ENCODE measurements at places on chromosomes 6 and 20. TPM values are rescaled to one million over a fixed set of nuclear protein-coding genes. Genes with fewer than 3 reads are reported as not detected.
A peak's percentile ranks its signal among the peaks of the same experiment; 100 is the strongest.

The PRR3 gene
- 10.4 TPM for total RNA-seq

The SSTR4 gene
- not detected for total RNA-seq

The RIPPLY2 gene
- total RNA-seq: not detected

The BFSP1 gene
- total RNA-seq: 3.0 TPM

The TMEM74B gene
- total RNA-seq: not detected

The ZNF165 gene
- 0.56 TPM for total RNA-seq

The ENPP5 gene
- 2.7 TPM for total RNA-seq

The KIF25 gene
- total RNA-seq: not detected

The C2 gene
- 13.8 TPM for total RNA-seq

The NKAIN4 gene
- not detected for total RNA-seq

The ZSCAN16 gene
- total RNA-seq: 0.81 TPM

The ATP9A gene
- 54.4 TPM for total RNA-seq

GRCh38 chr6:143325379-143326140 is 124.9 kb downstream of the ADAT2 start:
- H3K27ac ChIP-seq: no peak overlapping the region
- H3K27me3 ChIP-seq: no peaks in the 10 kb centered on the region
- no peak for DNase-seq
- no peaks in the 10 kb centered on the region for H3K4me1 ChIP-seq
- no peak overlapping the region for H3K4me3 ChIP-seq

DNA sequence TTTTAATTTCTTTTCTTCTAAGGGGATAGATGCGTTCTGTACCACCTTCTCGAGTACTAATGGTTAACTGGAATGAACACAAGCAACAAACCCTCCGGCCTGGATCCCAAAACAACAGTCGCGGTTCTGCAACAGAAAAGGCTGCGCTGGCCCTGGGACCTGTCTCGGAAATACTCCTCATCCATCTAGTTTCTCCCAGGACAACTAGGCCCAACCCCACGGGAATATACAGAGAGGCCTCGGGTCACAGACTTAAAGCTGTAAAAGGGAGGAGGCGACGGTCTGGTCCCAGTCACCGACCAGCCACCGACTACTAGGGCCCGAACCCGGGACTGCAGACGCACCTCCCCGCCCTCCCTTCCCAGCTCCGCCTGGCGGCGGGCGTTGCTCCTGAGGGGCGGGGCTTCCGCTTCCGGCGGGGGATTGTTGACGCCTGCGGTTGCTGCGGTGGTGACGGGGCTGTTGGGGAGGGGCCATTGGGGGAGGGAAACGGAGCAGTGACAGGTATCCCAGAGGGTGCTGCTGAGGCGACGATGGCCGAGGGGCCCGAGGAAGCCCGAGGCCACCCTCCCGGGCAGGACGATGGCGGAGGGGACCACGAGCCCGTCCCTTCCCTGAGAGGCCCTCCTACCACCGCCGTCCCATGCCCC is at the start of gene FAM8A1:
TSS of gene FAM8A1 (plus strand) at position 426 of the 650 bp plus-strand sequence. CDS start at position 534, 108 bp downstream.
- H3K4me3 ChIP-seq: peak within 1 kb of the TSS; percentile 79
- no peaks in the 10 kb centered on the region for H3K36me3 ChIP-seq
- DNase-seq: peak; percentile 88
- peak within 1 kb of the TSS; percentile 92 for H3K27ac ChIP-seq
- H3K27me3 ChIP-seq: no peaks in the 10 kb centered on the region

- H3K36me3 ChIP-seq: no peaks in the 10 kb centered on the region
- H3K27ac ChIP-seq: no peak overlapping the region
- peaks cover 6% of the 10 kb centered on the region for H3K4me1 ChIP-seq
- no peak for DNase-seq
- H3K27me3 ChIP-seq: no peaks in the 10 kb centered on the region
Observed at GRCh38 chr6:112956696-112957535, 609.8 kb downstream of the RFPL4B start.

DNA sequence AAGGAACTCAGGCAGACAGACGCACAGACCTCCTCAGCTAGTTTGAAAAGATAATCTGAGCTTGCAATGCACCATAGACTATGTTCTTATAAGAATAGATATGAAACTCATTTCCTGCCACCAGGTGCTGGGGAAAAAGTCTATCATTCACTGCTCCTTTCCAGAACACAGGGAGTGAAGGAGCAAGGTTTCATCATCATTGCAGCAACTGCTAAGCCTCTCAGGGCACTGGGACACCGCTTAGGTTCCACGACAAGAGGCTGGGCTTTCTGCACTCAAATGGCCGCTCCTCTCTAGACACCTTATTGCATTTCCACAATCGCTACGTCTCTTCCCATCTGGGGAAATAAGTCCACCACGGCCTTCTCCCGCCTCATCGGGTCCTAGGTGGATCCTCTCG is 418.5 kb upstream of the JARID2 start:
- H3K27ac ChIP-seq: no peak overlapping the region
- no peaks in the 10 kb centered on the region for H3K4me1 ChIP-seq
- no peak for DNase-seq
- H3K4me3 ChIP-seq: no peak overlapping the region
- H3K27me3 ChIP-seq: no peaks in the 10 kb centered on the region

GRCh38 chr6:144023216-144023615 is 15.2 kb upstream of the PLAGL1 start:
- H3K27me3 ChIP-seq: no peaks in the 10 kb centered on the region
- H3K36me3 ChIP-seq: no peaks in the 10 kb centered on the region
- DNase-seq: no peak
- H3K4me3 ChIP-seq: no peak overlapping the region
- H3K4me1 ChIP-seq: no peaks in the 10 kb centered on the region

DNA sequence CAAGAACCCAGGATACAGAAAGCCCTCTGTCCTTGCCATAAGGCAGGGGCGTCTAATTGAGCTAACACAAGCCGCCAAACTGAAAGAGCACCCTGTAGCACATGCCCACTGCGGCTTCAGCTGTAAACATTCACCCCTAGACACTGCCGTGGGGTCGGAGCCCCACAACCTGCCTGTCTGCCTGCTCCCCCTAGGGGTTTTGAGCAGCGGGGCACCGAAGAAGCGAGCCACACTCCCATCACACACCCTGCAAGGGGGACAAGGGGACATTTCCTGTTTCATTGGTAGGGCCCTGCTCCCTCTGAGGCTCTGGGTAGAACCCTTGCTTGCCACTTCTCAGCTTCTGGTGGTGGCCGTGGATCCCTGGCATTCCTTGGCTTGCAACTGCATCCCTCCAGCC is 45.2 kb upstream of the BCLAF1 start:
- no peak overlapping the region for H3K27ac ChIP-seq
- no peaks in the 10 kb centered on the region for H3K4me1 ChIP-seq
- no peak overlapping the region for H3K4me3 ChIP-seq
- H3K36me3 ChIP-seq: no peaks in the 10 kb centered on the region
- DNase-seq: no peak

DNA sequence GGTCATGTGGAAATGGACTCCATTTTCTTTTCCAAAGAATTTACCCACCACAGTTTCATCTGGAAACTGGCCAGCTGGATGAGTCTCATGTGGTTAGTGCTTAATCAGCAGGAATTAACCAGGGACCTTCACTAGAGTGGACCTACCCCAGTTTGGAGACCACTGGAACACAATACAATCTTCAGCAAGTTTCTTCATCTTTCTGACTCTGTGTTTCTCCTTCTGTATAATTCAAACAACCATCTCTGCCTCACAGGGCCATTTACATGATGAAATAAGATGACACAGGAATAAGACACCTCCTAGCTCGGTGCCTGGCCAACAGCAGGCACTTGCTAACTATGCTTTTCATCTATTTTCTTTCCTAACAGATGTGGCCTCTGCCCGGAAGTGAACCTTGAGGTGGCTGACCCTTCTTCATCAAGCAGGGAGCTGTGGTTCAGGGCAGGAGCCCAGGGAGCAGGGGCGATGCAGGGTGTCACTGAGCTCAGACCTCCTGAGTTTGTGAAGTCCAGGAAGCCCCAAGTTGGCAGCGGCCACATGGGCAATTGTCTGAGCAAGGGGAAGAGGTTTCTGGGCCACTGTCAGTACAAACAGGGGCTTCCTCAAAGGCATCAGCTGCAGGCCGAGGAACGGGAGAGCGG is 98.8 kb downstream of the SOD2 start:
- no peak overlapping the region for H3K4me3 ChIP-seq
- no peaks in the 10 kb centered on the region for H3K27me3 ChIP-seq
- DNase-seq: no peak
- H3K27ac ChIP-seq: peak overlapping the region; percentile 86

- H3K36me3 ChIP-seq: no peaks in the 10 kb centered on the region
- no peak overlapping the region for H3K4me3 ChIP-seq
- no peak for DNase-seq
- H3K27me3 ChIP-seq: no peaks in the 10 kb centered on the region
Observed at GRCh38 chr20:23254034-23254433, 96.6 kb upstream of the NXT1 start.

DNA sequence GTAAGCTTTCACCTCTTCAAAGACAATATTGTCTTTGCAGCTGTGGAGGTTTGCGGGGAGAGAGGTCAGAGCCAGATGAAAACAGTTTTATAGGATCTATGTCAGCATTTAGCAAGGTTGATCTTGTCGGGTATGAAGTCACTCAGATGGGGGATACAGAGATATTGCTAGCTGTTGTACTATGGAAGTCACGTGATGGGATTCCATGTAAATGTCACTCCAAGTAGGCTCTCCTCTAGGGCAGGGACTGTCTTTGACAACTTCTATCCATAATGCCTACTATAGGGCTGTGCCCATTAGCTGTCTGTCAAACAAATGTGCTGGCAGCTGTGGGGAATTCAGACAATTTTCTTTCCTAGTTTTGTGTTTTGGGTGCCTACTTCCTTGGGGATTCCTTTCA is 54.8 kb downstream of the HECA start:
- H3K27ac ChIP-seq: no peak overlapping the region
- no peaks in the 10 kb centered on the region for H3K4me1 ChIP-seq
- no peaks in the 10 kb centered on the region for H3K36me3 ChIP-seq
- no peak for DNase-seq
- no peaks in the 10 kb centered on the region for H3K27me3 ChIP-seq

DNA sequence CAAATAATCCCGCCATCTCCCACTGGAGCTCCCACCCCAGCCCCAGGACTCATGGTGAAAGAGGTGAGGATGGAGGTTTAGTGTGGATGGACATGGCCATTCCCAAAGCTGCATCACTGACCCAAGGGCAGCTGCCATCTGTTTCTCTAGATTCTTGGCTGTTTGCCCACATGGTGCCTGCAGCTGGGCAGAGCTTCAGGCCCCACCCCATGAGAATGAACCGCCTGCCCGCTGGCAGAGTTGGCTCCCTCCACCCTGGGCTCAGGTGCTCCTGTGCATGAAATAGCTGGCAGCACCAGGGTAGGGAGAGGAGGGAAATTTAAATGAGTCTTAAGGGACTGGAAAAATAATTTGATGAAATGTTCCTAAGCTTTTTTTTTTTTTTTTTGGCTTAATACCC is 17.4 kb downstream of the SCML4 start:
- DNase-seq: no peak
- H3K4me3 ChIP-seq: no peak overlapping the region
- H3K27me3 ChIP-seq: no peaks in the 10 kb centered on the region
- no peaks in the 10 kb centered on the region for H3K4me1 ChIP-seq
- no peak overlapping the region for H3K27ac ChIP-seq
- H3K36me3 ChIP-seq: no peaks in the 10 kb centered on the region

GRCh38 chr6:40892223-40892622 is 146.8 kb downstream of the UNC5CL start:
- H3K27ac ChIP-seq: no peak overlapping the region
- no peak for DNase-seq
- H3K27me3 ChIP-seq: no peaks in the 10 kb centered on the region
- H3K36me3 ChIP-seq: no peaks in the 10 kb centered on the region
- peaks cover 23% of the 10 kb centered on the region for H3K4me1 ChIP-seq

DNA sequence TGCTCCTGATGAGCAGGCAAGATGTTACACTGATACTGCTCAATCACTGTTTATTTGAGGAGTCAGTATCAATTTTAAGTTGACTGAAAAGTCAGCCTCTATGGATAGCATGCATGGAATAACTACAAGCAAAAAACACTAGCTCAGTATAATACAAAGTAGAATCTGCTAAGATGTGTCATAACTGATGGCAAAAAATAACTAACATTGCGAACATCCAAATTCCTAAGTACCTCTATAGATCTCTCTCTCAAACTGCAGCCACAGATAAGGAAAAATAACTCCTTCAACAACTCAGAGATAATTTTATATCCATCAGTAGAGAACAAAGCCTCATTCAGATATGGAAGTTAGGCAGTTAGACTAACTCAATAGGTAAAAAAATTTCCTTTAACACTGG is 16.3 kb downstream of the HDAC2 start:
- no peak for DNase-seq
- no peak overlapping the region for H3K4me3 ChIP-seq
- H3K27ac ChIP-seq: no peak overlapping the region

GRCh38 chr6:11462742-11463397 is 74.7 kb upstream of the TMEM170B start:
- no peak overlapping the region for H3K4me3 ChIP-seq
- no peak for DNase-seq
- no peaks in the 10 kb centered on the region for H3K36me3 ChIP-seq
- H3K4me1 ChIP-seq: peaks cover 3% of the 10 kb centered on the region
- H3K27me3 ChIP-seq: no peaks in the 10 kb centered on the region

GRCh38 chr20:1929460-1929859 is 34.3 kb downstream of the SIRPA start:
- no peak overlapping the region for H3K4me3 ChIP-seq
- peaks cover 13% of the 10 kb centered on the region for H3K4me1 ChIP-seq
- peaks cover 6% of the 10 kb centered on the region for H3K36me3 ChIP-seq
- H3K27ac ChIP-seq: no peak overlapping the region
- DNase-seq: no peak

DNA sequence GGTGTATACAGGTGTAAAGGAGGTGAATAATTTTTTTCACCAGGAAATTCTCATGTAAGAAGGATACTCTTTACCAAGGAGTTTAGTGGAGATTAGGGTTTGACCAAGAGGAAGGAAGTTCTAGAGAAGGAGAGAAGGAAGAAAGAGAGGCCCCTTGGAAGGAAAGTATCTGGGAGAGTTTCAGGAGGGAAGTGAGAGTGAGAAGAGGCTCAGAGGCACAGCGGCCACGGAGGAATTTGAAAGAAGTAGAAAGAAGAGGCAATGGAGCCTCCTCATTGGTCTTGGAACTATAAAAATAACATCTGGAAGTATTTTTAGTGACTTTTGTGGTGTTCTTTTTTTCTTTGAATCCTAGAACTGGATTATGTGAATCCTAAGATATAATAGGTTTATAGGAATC is 50.8 kb upstream of the MCUR1 start:
- DNase-seq: no peak
- no peaks in the 10 kb centered on the region for H3K4me1 ChIP-seq
- no peak overlapping the region for H3K27ac ChIP-seq
- H3K36me3 ChIP-seq: no peaks in the 10 kb centered on the region
- no peak overlapping the region for H3K4me3 ChIP-seq
- no peaks in the 10 kb centered on the region for H3K27me3 ChIP-seq

DNA sequence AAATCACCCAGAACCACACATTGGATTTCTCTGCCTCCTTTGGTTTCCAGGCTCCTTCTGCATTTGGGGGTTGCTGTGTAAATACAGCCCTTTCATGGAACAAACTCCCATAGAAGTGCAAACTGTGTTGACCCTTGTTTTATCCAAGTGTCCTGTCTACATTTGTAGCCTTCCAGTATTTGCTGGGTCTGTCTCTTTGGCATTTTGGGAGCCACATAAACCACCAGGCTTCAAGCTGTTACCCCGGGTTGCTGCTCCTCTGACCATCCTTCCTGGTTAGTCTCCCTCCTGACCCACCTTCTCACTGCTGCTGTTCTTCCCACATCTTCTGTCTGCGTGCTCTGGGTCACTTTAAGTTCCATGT is 7.6 kb upstream of the MTHFD1L start:
- peak overlapping the region; percentile 76 for H3K27ac ChIP-seq
- no peaks in the 10 kb centered on the region for H3K36me3 ChIP-seq
- H3K4me1 ChIP-seq: peaks cover 9% of the 10 kb centered on the region
- H3K4me3 ChIP-seq: peak overlapping the region; percentile 42
- no peaks in the 10 kb centered on the region for H3K27me3 ChIP-seq

All from thoracic aorta (tissue), 2 donors.